Natural killer cell treated with Interleukin-12 subunit alpha and Interleukin-12 subunit beta and Interleukin-15 and Interleukin-18, amount 100 ng/mL, for 72 hours (primary cell): ENCODE measurements at places on chromosomes 16 and 17.

- no peaks in the 10 kb centered on the region for H3K36me3 ChIP-seq
- no peak for DNase-seq
- no peak overlapping the region for H3K4me3 ChIP-seq
- no peaks in the 10 kb centered on the region for H3K4me1 ChIP-seq
- peaks cover 31% of the 10 kb centered on the region for H3K27me3 ChIP-seq
- H3K27ac ChIP-seq: no peak overlapping the region
These were observed 264.4 kb upstream of the FOXF1 start for GRCh38 chr16:86245895-86246294.

DNA sequence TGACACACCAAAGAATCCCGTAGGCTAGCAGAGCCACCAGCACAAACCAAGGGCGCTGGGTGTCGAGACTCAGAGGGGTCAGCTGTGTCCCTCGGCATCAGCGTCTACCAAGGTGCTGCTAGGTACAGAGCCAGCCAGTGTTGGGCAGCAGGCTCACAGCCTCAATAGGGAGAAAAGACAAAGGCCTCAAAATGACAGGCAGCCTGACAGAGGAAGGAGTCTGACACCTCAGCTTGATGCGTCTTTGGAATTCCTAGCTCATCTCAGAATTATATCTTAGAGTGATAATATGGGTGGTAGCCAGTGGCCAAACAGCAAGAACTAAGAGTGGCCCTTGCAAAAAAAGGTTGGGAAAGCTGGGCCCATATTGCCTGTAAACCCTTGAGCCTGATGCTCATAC lies 45.9 kb downstream of the HS3ST3B1 start:
- peaks cover 10% of the 10 kb centered on the region for H3K4me1 ChIP-seq
- peaks cover 5% of the 10 kb centered on the region for H3K36me3 ChIP-seq
- H3K27ac ChIP-seq: no peak overlapping the region
- no peak overlapping the region for H3K4me3 ChIP-seq
- H3K27me3 ChIP-seq: no peaks in the 10 kb centered on the region

DNA sequence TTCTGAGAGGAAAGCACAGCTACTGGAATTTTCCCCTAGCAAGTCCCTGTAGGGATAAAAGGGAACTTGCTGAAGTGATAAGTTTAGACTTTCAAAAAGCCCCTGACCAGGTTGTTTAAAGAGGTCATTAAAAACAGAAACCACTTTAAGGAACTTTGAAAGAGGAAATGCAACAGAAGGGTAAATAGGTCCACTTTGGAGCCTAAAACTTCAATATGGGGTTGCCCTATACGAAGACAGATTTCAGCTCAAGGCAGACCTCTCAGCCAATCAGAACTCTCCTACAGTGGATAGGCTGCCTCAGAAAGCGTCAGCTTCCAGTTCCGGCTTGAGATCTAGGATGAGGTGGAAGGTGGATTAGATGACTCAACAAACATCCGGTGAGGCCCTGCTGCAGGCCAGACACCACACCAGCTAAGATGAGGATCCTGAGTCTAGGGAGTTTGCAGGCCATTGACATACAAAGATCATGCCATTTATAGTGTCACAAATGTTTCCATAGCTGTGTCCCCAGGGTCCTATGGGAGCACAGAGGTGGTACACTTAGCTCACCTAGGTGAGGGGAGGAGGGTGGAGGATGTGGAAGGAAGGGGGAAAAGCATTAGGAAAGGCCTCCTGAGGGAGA lies 7.9 kb upstream of the MFSD6L start:
- peak overlapping the region; percentile 56 for H3K27ac ChIP-seq
- H3K4me3 ChIP-seq: no peak overlapping the region
- no peaks in the 10 kb centered on the region for H3K27me3 ChIP-seq
- H3K36me3 ChIP-seq: peaks cover 29% of the 10 kb centered on the region
- H3K4me1 ChIP-seq: peaks cover 11% of the 10 kb centered on the region

DNA sequence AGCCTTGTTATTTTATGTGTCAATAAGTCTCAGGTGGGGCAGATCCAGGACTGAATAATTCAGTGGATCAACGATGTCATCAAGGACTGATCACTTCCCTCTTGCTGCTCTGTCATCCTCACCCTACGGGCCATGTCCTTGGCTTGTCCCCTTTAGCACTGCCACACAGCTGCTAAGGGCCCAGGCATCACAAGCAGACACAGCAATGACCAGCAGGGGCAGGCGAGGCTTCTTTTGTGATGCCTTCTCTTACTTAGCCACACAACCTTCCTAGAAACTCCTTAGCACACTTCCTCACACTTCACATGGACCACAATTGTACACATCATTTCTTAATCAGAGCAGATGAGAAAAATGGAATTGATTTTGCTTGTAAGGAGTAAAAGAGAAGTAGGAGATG lies 356.3 kb upstream of the SOX9 start:
- no peaks in the 10 kb centered on the region for H3K4me1 ChIP-seq
- no peaks in the 10 kb centered on the region for H3K36me3 ChIP-seq
- H3K27me3 ChIP-seq: no peaks in the 10 kb centered on the region

GRCh38 chr16:7912132-7912531 lies 579.5 kb downstream of the RBFOX1 start:
- H3K27me3 ChIP-seq: no peaks in the 10 kb centered on the region
- no peaks in the 10 kb centered on the region for H3K36me3 ChIP-seq
- H3K27ac ChIP-seq: no peak overlapping the region
- no peaks in the 10 kb centered on the region for H3K4me1 ChIP-seq
- DNase-seq: no peak

DNA sequence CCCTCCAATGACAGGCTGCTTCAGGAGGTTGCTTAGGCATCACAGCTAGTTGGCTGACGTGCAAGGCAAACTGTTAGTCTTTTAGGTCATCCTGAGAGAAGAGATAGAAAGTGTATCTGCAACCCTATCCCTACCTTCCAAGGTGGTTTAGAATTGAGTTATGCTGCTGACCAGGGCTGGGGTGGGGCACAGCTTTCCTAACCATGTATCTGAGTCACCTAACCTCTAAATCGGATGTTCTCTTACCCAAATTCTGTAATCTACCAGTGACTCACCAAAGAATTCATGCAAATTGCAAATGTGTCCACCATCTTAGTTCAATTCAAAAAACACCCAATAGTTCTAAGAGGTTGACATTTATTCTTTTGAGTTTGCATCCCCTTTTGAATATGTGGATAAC lies 107.2 kb upstream of the DYNLRB2 start:
- DNase-seq: no peak
- H3K4me3 ChIP-seq: no peak overlapping the region
- H3K27ac ChIP-seq: no peak overlapping the region
- no peaks in the 10 kb centered on the region for H3K4me1 ChIP-seq

- H3K27ac ChIP-seq: no peak overlapping the region
- no peaks in the 10 kb centered on the region for H3K36me3 ChIP-seq
- no peak for DNase-seq
- no peak overlapping the region for H3K4me3 ChIP-seq
These were observed 5.3 kb upstream of the SPEM1 start for GRCh38 chr17:7414837-7415236.

GRCh38 chr16:24953306-24953705 lies 61.9 kb downstream of the ARHGAP17 start:
- no peaks in the 10 kb centered on the region for H3K4me1 ChIP-seq
- no peaks in the 10 kb centered on the region for H3K27me3 ChIP-seq
- no peak overlapping the region for H3K4me3 ChIP-seq
- no peak for DNase-seq

DNA sequence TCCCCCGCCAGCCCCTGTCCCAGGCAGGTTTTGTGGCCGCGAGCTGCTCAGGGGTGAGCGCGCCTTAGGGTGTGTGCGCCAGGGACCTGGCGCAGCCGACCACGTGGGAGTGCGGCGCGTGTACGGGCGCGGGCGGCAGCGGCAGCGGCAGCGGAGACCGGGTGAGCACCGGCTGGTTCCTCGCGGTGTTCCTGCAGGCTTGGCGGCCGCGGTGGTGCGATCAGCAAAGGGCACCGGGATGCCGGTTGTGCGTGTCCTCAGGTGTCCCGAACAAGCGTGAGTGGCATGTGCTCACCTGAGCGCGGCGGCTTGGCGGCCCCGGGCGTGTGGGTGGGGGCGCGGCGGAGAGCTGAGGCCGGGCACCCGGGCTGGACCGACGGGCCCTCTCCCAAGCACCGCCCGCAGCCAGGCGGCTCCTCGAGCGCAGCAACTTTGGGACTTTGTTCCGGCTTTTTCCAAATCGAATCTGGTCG lies 381 bp upstream of the HSD11B2 start:
- H3K4me1 ChIP-seq: peaks cover 8% of the 10 kb centered on the region
- no peak overlapping the region for H3K27ac ChIP-seq
- no peaks in the 10 kb centered on the region for H3K36me3 ChIP-seq
- H3K27me3 ChIP-seq: peaks cover 28% of the 10 kb centered on the region
- peak overlapping the region; percentile 78 for H3K4me3 ChIP-seq

DNA sequence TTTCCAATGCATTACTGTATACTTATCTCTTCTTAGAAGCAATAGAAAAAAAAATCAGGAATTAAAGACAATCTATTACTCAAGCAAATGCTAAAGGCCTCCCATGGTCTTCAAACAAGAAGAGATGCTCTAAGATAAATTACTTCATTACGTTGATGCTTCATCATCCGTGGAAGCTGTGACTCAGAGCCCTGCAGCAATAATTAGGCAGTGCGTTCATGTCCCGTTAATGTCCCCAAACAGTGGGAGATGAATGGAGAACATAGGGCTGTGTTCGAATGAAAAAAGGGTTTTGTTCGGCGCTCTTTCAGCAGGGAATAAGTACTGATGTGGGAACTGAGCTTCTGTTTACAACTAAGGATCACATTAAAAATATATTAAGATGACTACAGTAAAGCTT lies 15.9 kb upstream of the PDXDC1 start:
- DNase-seq: no peak
- H3K27ac ChIP-seq: no peak overlapping the region
- no peaks in the 10 kb centered on the region for H3K36me3 ChIP-seq
- H3K27me3 ChIP-seq: peaks cover 16% of the 10 kb centered on the region
